ENCODE measurements at places on chromosomes 5 and 9. TPM values are rescaled to one million over a fixed set of nuclear protein-coding genes. Genes with fewer than 3 reads are reported as not detected.

The TGFBR1 gene
- 68.0 TPM for total RNA-seq

The MORN5 gene
- total RNA-seq = not detected

The ASTN2 gene
- 1.4 TPM for total RNA-seq

The CCDC152 gene
- total RNA-seq = not detected

The SLC25A2 gene
- not detected for total RNA-seq
